ENCODE measurements at places on chromosomes 7 and 10. TPM values are rescaled to one million over a fixed set of nuclear protein-coding genes. Genes with fewer than 3 reads are reported as not detected.

- no peak for DNase-seq
Measured at GRCh38 chr7:5586279-5586962, 162.8 kb upstream of the TNRC18 start.

DNA sequence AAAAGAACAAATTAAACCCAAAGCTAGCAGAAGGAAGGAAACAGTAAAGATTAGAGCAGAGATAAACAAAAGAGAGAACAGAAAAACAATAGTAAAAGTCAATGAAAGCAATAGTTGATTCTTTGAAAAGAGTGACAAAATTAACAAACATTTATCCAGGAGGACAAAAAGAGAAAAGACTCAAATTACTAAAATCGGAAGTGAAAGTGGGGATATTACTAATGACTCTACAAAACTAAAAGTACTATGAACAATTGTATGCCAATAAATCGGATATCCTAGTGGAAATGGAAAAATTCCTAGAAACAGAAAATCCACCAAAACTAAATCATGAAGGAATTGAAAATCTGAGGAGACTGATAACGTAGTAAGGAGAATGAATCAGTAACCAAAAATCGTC, 96.3 kb downstream of the SNX13 start:
- DNase-seq: no peak

DNA sequence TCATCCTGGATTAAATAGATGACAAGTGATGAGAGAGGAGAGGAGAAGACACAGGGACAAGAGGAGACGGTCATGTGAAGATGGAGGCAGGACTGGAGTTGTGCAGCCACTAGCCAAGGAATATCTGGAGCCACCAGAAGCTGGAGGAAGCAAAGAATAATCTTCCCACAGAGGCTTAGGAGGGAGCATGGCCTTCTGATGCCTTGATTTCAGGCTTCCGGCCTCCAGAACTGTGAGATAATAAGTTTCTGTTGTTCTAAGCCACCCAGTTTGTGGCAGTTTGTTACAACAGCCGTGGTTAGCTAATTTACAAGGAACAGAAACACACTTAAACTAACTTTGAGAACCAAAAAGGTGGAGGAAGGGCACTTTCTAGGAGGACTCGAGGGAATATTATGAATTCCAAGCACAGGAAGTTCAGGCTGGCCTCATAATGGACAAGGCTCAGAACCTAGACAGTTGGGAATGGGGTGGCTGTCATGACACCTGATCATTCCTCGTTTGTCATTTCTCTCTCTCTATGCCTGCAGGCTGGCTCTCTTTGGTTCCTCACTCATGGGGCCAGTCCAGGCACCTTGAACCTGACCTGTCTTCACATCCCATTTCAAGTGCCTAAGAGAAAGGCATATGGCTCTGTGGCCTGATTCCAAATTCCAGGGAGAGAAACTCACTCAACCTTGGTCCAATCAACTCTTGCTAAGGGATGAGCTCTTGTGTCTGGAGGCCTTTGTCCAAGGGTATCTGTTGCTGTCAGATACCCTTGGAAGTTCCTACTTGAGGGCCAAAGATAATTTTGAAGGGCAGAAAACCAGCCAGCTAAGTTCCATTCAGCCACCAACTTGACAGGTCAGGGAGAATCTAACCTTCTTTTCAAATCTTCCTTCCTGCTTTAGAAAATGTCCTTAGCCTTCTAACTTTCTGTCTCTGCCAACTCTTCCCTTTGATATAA, 33.5 kb upstream of the PDZD8 start:
- no peak for DNase-seq

DNA sequence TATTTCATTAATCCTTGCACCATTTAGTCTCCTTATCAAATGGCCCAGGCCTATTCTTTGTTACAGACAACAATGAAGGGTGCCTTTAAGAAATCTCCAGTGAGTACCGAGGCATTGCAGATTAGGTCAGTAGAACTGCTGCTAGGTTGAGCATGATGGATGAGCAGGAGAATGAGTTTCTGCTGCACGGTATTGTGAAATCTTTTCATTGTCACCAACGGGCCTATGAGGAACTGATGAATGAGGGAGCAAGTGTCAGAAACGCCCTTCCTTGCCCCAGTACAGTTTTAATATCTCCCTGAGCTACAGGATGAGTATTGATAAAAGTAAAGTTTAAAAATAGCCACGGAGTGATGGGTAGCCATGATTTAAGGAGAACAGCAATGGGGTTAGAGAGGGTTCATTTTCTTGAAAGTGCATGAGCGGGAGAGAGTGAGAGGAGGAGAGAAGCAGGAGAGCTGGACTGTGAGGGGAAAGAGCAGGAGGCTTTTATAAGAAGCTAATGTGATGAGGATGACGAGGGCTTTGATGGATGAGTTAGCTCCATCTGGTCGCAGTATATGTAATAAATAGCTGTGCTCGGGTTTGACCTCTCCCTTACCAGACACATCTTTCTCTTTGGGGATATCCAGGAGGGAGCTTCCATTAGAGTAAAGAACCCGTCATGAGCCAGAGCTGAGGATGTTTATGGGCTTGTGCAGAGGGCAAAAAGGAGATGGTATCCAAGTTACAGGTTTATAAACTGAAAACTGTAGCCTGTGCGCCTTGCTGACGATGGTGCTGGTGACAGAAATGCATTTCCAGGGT, 526.1 kb downstream of the LRMDA start:
- no peak for DNase-seq

- no peak for DNase-seq
Measured at GRCh38 chr10:84340187-84340586, 11.8 kb downstream of the CCSER2 start.

DNA sequence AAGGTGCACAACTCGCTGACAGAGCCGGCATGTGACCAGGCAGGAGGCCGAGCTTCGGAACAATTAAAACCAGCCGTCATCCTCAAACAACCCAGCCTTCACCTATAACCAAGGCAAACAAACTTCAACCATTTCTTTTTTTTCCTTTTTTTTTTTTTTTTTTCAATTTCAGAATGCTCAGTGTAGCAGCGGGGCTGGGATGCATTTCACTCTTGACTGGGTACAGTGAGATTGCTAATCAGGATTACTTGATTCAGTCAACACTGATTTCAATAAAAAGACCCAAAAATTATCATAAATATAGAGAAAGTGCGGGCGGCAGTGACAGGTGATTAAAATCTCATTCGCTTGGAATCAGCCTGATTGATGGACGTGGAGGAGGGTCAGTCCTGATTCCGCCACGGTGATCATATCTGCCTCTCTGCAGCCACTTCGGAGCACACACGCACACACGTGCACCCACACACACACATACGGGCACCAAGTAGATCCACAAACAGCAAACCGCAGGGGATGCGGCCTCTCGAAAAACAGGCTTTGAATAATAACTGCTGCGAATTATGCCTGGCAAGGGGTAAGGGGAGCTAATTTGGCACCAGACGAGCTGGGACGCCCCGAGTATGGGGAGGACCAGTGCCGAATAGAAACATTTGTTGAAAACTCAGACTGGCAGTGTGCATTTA, 31.2 kb downstream of the EBF3 start:
- DNase-seq: no peak

- no peak for DNase-seq
Measured at GRCh38 chr7:77239471-77239870, 39.9 kb upstream of the FGL2 start.

- DNase-seq: no peak
Measured at GRCh38 chr7:132321387-132321786, 254.9 kb downstream of the PLXNA4 start.

DNA sequence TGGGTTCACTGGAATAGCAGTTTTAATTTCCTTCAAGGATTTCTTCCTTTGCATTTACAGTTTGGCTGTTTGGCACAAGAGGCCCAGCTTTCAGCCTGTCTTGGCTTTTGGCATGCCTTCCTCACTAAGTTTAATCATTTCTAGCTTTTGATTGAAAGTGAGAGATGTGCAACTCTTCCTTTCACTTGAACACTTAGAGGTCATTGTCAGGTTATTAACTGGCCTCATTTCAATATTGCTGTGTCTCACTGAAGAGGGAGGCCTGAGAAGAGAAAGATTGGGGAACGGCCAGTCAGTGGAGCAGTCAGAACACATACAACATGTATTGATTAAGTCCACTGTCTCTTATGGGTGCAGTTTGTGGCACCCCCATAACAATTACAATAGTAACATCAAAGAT, 33.9 kb downstream of the PTTG1IP2 start:
- DNase-seq: no peak

- DNase-seq: peak; percentile 80
Measured at GRCh38 chr10:97771913-97772823, at the start of gene SFRP5. SFRP5 (minus strand) TSS chr10:97771999; CDS start chr10:97771833, 166 bp downstream.

DNA sequence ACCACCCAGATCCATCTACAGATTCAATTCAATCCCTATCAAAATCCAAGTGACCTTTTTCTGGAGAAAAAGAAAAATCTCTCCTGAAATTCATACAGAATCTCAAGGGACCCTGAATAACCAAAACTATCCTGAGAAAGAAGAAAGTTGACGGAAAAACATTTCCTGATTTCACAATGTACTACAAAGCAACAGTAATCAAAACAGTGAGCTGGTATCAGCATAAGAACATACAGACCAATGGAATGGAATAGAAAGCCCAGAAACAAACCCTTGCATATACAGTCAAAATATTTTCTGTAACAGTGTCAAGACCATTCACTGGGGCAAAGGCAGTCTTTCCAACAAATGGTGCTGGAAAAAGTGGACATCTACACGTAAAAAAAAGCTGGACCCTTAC, 89.9 kb downstream of the JMJD1C start:
- no peak for DNase-seq

GRCh38 chr10:114540236-114540635, 117.8 kb downstream of the ABLIM1 start:
- DNase-seq: no peak

- DNase-seq: no peak
Measured at GRCh38 chr7:30918676-30919075, 7.0 kb downstream of the AQP1 start.

DNA sequence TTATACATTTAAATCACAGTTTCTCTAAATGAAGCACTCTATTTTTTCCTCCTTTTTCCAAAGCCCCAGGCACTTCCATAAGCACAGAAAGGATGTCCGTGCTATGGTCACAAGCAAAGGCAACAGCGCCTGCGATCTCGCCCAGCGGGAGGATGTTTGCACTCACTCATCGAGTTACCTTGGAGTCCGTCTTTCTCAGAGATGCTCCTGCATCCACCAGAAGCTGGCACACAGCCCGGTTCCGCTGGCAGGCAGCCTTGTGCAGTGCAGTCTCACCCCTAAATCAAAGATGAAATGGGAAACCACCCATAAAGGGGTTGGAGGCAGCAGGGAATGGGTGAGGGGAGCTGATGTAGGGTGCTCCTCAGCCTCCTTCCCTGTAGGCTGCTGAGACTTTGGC, 51.9 kb upstream of the PTN start:
- DNase-seq: no peak

DNA sequence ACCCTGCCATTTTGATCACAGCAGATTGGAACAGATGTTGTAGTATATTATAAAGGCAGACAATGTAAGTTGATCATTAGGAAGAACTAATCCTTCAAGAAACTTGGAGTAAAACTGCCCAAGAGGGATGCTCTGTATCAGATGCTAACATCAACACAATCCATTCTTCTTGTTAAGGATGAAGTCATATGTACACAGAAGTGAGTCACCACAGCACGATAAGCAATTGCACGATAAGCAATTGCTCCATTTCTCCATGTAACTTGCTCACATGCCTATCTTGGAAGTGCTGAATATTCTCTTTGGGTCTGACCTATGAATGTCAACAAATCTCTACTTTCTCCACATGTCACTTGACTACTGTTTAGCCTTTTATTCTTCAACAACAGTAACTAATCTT, 41.5 kb upstream of the DMTF1 start:
- DNase-seq: peak; percentile 78

DNA sequence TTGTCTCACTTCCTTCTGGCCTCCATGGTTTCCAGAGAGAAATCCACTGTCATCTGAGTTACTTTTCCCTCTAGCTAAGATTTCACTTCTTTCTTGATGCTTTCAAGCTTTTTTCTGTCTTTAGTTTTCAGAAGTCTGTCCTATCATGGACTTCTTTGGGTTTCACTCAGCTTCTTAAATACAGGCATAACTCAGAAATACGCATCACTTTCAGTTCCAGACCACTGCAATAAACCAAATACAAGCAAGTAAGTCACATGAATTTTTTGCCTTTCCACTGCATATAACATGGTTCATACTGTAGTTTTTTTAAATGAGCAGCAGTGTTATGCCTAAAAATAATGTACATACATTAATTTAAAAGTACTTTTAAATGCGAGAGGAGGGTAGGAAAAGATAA, 48.7 kb downstream of the STK17A start:
- DNase-seq: no peak

GRCh38 chr10:79561257-79561656, 1.1 kb upstream of the SFTPA2 start:
- no peak for DNase-seq

DNA sequence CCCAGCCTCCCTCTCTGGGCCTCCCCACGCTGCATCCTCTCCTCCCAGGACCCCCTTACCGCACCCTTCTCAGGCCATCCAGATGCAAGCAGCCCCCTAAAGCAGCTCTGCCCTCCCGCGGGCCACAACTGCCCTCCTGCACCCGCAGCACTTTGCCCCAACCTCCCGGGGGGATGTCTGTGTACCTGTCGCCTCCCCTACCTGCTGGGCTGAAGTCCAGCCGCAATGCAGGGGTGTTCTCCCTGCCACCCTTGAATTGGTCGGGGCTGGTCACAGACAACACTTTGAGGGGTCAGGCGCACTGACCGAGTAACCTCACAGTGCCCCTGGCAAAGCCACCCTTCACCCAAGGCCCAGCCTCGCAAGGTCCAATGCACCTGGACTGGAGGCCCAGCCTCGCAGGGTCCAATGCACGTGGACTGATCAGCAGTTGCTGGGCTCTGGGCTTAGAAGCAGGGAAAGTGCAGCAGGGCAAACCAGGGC, 8.3 kb upstream of the CALML5 start:
- DNase-seq: no peak

DNA sequence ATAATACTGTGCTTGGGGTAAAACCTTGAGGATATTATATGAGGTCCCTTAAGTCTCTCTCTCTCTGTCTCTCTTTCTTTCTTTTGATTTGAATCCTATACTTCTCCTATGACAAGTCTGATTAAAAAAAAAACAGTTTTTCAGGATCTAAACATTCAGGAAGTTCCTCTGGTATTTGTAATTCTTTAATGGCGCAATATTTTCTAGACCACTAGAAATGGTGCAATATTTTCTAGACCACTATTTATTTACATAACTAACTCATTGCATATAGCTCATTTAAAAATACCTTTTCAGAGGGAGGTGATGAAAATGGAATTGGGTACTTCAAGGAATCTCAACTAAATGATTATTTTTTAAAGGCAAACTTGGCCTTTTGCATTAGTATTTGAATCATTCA, 1235.3 kb downstream of the GATA3 start:
- DNase-seq: no peak

- DNase-seq: no peak
Measured at GRCh38 chr7:156993925-156994235, 16.6 kb downstream of the MNX1 start.

GRCh38 chr10:108757946-108758345, 1165.4 kb downstream of the XPNPEP1 start:
- no peak for DNase-seq

- no peak for DNase-seq
Measured at GRCh38 chr7:91519241-91520158, 255.3 kb downstream of the FZD1 start.

GRCh38 chr7:92634205-92634604, 44.0 kb upstream of the FAM133B start:
- DNase-seq: no peak

Gene PON1
- 2.3 TPM for polyA plus RNA-seq

Gene ORC5
- polyA plus RNA-seq: 17.4 TPM

Gene PNLIPRP2
- 11.9 TPM for polyA plus RNA-seq

Gene SMO
- polyA plus RNA-seq: 23.6 TPM

Gene NODAL
- polyA plus RNA-seq: 0.33 TPM

Gene MYOZ1
- 0.94 TPM for polyA plus RNA-seq

Gene OR6B1
- polyA plus RNA-seq: not detected

Gene FMC1
- 19.0 TPM for polyA plus RNA-seq

Gene ATOH7
- 1.4 TPM for polyA plus RNA-seq

Gene ANKRD61
- polyA plus RNA-seq: 2.4 TPM

Gene CHCHD1
- 49.7 TPM for polyA plus RNA-seq

Gene CASP2
- polyA plus RNA-seq: 29.4 TPM
